GM03348 (cell line): ENCODE measurements at places on chromosomes 1 and 21.

DNA sequence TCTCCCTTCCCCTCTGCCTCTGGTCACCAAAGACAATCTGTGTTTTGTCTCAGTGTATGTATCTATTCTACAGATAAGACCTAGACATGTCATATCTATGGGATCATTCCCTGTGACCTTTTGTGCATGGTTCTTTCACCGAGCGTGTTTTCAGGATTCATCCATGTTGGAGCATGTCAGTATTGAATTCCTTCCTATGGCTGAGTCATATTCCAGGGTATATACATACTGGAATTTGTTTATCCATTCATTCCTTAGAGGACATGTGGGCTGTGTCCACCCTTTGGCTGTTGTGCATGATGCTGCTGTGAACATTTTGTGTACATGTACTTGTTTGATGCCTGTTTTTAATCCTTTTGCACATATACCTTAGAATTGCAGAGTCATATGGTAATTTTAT, 69.9 kb downstream of the NFASC start:
- no peak for DNase-seq

GRCh38 chr1:66393586-66394287, 140.2 kb upstream of the SGIP1 start:
- no peak for DNase-seq

- no peak for DNase-seq
Observed at GRCh38 chr1:165435801-165436200, 9.1 kb downstream of the RXRG start.

GRCh38 chr1:214525535-214526019, 25.8 kb downstream of the PTPN14 start:
- DNase-seq, result no peak

GRCh38 chr1:232620356-232620969, 9.5 kb downstream of the SIPA1L2 start:
- no peak for DNase-seq

DNA sequence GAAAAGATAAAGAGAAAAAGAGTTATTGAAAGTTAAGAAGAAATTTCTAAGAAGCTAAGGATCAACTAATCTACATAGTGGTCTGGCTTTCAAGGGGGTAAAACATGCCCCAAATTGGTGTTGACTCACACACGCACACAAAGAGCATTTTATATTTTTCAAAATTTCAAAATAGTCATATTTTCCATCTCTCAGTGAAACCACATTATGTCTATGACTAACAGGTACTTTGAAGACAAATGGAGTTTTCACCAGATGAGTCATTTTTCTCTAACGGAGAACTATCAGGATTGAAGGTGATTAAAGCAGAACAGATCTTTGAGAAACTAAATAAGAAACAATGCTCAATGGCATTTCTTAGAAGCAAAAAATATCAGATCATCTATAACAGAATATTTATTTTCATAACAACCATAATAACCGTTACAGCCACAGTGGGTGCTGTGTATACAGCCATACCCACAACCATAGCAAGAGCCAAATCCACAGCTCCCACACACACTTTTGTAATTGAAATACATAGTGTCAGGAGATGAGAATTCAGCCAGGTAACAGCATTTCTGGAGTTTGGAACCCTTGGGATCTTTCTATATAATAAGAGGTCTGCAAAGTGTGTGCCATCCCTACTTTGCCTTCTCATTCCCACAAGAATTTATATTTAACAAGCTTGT, at the start of gene KRTAP21-3:
Gene KRTAP21-3, minus strand, starts transcription at position 539 of the 671 bp plus-strand sequence. Its CDS starts 18 bp downstream, at position 521.
- no peak for DNase-seq

GRCh38 chr1:245648749-245649522, 494.2 kb downstream of the KIF26B start:
- DNase-seq, result no peak

- DNase-seq, result no peak
Observed at GRCh38 chr1:113280581-113280980, 109.7 kb upstream of the MAGI3 start.

DNA sequence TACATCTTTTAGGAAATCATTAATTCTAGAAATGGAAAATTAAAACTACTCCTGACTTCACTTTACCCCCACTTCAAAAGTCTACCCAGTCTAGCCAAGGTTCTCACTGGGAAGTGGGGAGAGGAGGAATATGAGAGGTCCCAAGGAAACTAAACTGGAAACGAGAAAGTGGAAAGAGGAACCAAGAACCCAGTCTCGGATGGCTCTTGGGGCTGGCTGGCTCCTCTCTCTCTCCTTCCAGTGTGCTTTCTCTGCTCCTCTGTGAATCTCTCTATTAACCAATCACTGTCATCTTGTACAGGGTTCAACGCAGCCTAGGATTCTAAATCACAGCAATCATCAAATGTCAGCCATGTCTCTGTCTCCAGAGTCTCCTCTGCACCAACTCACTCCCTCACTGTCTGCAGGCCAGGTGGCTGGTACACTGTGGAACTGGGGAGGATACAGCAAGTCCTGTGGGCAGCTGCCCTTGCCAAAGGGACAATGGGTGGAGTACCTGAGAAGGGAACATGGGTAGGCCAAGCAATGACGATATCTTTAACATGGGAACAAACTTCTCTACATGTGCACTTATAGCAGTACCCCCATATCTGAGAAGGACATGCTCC, 33.7 kb downstream of the GNB1 start:
- DNase-seq, result no peak

GRCh38 chr1:15329104-15329820, 80.4 kb upstream of the EFHD2 start:
- DNase-seq, result peak; percentile 60

DNA sequence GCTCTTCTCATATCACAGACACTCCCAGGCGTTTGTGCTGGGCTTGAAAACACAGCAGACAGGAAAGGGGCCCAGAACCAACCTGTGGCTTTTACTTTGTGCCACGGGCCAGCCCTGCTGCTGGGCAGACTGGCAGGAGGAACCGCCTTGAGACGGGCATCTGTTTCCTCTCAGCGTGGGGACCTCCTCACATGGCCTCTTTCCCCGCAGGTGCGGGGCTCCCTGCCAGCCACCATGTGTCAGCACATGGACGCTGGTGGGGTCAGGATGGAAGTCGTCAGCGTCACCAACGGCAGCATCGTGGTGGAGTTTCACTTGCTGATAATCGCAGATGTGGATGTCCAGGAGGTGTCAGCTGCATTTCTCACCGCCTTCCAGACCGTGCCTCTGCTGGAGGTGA, 47.8 kb downstream of the UMODL1 start:
- no peak for DNase-seq

- no peak for DNase-seq
Observed at GRCh38 chr1:43651188-43651587, 1.2 kb downstream of the KDM4A start.

- DNase-seq, result no peak
Observed at GRCh38 chr1:44812822-44813543, 4.7 kb downstream of the BTBD19 start.

DNA sequence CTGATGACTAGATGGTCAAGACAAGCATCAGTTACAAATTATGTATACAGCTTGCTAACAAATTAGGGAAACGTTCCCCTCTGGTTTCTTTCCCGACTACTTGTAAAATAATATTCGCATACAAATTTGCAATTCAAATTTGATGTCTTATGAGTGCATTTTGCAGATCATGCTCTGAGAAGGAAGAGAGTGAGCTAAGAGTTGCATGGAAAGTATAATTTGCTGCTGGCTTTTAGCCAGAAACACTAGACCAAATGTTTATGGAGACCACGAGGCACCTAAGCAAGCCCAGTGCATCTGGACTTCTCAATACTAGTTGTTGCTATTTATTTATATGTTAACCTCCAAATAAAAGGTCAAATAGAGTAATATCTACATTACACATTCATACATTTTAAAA, 216.0 kb downstream of the SMYD3 start:
- no peak for DNase-seq

- no peak for DNase-seq
Observed at GRCh38 chr1:6099297-6099696, 53.6 kb downstream of the KCNAB2 start.

DNA sequence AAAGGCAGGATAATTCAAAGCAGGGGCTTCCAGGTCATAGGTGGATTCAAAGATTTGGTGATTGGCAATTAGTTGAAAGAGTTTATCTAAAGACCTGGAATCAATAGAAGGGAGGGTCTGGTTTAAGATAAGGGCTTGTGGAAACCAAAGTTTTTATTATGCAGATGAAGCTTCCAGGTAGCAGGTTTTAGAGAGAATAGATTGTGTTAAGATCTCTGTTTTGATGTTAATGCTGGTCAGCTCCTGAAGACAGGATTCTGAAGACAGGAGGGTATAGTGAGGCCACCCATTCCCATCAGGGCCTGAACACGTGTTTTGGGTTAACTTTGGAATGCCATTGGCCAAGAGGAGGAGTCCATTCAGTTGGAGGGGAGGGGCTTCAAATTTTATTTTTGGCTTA, 6.1 kb upstream of the PTBP2 start:
- no peak for DNase-seq

DNA sequence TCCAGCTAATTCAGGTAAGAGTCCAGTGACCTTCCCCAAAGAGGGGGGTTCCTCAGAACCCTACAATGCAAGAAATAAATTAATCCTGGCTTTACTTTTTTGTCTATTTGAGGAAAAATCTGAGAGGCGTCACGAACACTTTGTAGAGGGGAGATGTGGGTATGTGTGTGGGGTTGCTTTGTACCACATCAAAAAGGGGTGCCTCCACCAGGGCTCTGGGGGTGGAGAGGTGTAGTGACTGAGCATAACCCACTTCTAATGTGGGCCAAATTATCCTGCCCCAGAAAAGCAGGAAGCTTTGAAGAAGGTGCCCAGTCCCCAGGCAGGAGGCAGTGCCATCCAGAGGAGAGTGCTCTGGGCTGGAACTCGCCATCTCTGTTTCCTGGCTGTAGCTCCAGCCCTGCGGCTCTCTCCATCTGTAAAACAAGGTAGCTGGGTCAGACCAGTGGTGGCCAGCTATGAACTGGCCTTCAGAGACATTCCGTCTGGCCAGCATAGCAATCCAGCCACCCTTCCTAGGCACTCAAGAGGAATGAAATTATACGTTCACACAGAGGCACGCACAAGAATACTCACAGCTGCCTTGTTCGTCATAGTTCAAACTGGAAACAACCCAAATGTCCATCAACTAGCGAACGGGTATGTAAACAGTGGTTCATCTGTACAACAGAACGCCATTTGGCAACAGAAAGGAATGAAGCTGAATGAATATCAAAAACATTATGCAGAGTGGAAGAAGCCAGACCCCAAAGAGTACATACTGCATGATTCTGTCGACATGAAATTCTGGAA, 45.4 kb upstream of the TNFRSF1B start:
- DNase-seq, result no peak

- DNase-seq, result no peak
Observed at GRCh38 chr1:244074559-244075171, 23.6 kb downstream of the ZBTB18 start.

DNA sequence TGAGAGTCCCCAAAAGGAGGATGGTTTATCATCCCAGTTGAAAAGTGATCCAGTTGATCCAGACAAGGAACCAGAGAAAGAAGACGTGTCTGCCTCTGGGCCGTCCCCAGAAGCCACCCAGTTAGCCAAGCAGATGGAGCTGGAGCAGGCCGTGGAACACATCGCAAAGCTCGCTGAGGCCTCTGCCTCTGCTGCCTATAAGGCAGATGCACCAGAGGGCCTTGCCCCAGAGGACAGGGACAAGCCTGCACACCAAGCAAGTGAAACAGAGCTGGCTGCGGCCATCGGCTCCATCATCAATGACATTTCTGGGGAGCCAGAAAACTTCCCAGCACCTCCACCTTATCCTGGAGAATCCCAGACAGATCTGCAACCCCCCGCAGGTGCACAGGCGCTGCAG, 43.3 kb downstream of the ZBTB17 start:
- no peak for DNase-seq

GRCh38 chr21:33945652-33946270, 30.2 kb upstream of the ATP5PO start:
- DNase-seq, result no peak

DNA sequence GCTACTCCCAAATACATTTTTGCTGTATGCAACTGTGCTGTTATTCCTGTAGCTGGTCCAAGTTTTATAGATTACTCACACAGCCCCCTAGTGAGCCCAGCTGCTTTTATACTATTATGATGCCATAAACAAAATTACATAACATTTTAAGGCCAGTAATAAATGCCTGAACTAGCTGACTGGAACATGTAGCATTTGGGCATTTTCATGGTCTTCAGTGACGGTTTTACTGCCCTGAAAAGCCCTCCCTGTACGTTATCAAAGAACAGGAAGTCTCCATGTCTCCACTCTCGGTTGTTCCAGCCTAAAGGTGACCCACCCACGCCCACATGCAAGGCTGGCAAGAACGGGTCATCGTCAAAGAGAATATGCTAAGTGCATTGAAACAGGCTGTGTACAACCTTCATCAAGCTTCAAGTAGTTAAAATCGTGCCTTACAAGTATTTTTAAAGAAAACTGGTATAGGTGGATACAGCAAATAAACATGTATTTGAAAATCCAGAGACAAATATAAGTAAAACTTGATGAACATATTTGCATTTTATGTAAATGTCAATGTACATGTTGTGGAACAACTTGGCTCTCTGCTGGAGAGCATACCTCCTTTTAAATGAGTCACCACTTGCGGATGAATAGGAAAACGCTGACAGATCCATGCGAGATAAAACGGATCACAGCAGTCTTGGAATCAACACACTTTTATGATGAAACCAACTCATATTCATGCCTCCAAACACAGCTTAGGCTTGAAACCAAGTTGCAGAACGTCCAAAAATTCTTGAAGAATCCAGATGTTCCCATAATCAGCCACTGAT, 520.5 kb downstream of the SMYD3 start:
- peak; percentile 72 for DNase-seq

DNA sequence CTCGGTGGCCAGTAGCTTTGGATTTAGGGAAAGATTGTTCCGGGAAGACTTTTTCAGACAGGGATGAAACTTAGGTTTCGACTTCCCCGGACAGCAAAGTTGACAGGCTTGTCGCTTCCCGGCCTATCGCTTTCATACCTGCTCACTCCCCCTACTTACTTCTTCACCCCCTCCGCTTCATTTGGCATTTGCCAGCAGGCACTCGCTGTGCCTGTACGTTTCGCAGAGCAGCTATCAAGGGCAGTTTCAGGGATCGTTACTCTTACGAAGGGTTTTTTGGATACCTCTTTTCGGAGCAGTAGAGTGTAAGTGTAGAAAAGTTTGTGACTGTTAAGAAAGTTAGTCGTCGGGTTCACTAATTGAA, 393 bp downstream of the BLZF1 start:
- no peak for DNase-seq

GRCh38 chr21:16312321-16312720, 582.5 kb downstream of the USP25 start:
- no peak for DNase-seq

DNA sequence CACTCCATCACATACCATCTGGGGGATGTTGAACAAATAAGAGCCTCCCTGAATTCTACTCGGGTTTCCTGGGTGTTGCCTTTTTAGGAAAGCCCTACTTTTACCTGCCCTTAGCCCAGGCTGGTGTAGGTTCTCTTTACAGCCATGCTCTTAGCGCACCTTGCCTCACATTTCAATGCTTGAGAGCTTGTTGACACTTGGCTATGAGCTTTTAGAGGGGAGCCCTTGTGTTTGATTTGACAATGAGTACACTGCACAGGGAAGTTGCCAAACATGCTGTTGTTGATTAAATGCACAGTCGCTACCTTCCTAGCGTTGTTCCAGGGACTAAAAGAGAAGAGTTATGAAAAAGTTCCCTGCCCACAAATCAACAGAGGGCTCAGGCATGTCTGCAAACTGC, 103.8 kb downstream of the TRABD2B start:
- no peak for DNase-seq
